ENCODE measurements at places on chromosomes 13 and 19.

GRCh38 chr19:6101991-6102390 is 8.3 kb downstream of the RFX2 start:
- no peak for DNase-seq

- no peak for DNase-seq
Measured at GRCh38 chr19:51761696-51762095, 716 bp downstream of the FPR2 start.

GRCh38 chr13:79895416-79895815 is 414.5 kb downstream of the NDFIP2 start:
- DNase-seq, result no peak

DNA sequence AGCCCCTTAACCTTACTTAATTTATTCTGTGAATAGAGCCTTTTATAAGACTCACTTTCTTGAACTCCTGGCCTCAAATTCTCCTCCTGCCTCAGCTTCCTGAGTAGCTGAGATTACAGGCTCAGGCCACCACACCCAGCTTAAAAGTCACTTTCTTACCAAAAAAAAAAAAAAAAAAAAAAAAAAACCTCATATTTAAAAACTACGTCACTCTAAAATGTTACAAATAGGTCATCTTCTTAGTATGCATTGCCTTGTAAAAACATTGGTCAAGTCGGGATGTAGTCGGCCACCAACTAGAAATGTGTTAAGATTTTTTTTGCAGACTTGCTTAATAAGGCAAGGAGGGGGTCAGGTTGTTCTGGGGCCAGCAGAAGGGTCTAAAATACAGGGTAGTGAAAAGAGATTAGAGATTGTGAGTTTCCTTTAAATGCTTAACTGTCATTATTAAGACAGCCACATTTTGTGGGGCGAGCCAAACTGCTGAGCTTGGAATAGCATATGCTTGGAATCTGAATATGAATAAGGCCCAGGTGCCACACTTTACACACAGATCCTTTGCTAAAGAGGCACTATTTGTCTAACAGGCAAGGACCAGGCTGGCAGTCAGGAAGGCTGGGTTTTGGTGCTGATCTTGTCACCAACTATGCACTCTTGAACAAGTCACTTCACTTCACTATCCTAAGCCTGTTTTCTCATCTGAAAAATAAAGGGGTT is 16.5 kb upstream of the IL17D start:
- no peak for DNase-seq

- no peak for DNase-seq
Measured at GRCh38 chr13:27118428-27119054, 53.1 kb downstream of the USP12 start.

GRCh38 chr13:100203696-100204367 is 114.9 kb downstream of the PCCA start:
- peak; percentile 71 for DNase-seq

DNA sequence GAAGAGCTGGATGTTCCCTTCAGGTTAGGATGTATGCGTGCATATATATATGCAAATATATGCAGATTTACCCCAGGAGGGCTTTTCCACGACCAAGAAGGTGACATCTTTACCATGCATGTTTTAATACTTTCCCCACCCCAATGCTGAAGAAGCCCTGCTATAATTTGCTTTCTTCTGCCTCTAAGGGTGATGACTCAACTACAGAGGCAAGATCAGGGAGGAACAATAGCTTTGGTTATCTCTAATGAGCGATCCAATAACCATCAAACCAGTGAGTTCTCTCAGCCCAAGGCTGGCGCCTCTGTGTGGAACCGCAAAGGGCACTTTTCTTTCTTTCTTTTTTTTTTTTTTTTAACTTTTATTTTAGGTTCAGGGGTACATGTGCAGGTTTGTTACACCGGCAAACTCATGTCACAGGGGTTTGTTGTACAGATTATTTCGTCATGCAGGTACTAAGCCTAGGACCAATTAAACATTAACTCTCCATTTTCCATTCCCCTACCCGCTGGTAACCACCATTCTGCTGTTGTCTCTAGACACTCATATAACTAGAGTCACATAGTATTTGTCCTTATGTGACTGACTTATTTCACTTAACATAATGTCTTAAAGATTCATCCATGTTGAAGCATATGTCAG is 25.7 kb upstream of the UBE2L5 start:
- DNase-seq, result no peak

GRCh38 chr13:97849305-97849704 is 104.2 kb upstream of the IPO5 start:
- DNase-seq, result no peak

DNA sequence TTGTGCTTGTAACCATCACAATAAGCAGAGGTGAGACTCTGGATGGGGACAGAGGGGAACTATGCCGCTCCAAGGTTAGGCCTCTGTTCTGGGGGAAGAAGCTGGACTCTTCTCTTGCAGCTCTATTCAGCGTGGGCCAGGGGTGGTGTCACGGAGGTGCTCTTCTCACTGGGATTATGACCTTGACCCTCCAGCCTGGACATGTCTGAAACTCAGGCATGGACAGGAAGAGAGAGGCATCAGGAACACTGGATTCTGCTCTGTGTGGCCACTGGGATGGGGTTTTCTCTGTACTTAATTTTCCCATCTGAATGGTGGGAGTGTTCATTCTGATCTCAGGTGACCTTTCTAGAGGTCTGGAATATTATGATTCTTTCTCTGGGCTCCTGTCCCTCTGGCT is 7.6 kb downstream of the MEGF8 start:
- DNase-seq, result no peak

- peak; percentile 55 for DNase-seq
Measured at GRCh38 chr19:48837051-48837524, 797 bp upstream of the HSD17B14 start.

DNA sequence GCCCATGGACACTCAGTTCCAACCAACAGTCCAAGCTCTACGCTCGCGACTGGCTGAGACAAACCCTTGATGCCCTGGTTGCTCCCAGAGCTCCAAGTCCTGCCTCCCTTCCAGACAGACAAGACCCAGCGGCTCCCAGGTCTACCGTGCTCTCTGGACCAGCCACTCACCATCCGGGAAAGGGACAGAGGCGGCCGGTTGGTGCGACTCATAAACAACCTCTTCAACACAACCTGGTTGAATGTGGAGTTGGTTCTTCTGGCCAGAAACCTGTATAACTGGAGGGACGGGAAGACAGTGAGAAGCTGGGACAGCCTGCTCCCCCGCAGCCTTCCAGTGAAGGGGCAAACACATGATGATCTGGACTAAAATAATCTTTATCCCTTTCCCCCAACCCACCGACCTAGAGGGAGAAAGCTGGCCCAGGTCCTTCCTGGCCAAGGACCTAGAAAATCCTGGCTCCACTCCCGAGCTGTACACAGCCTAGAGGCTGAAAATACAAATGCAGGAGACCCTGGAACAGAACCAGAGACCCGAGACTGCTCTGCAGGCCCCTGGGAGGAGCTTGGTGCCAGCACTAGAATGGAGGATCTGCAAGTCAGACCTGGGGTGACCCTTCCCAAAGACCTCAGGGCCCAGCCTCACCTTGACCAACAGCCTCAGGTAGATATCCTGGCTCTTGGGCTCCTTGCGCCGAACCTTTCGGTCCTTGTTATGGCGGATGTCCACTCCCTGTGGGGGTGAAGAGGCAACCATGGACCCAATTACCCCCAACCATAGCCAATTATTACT is 1.6 kb downstream of the RPL18 start:
- DNase-seq, result no peak

DNA sequence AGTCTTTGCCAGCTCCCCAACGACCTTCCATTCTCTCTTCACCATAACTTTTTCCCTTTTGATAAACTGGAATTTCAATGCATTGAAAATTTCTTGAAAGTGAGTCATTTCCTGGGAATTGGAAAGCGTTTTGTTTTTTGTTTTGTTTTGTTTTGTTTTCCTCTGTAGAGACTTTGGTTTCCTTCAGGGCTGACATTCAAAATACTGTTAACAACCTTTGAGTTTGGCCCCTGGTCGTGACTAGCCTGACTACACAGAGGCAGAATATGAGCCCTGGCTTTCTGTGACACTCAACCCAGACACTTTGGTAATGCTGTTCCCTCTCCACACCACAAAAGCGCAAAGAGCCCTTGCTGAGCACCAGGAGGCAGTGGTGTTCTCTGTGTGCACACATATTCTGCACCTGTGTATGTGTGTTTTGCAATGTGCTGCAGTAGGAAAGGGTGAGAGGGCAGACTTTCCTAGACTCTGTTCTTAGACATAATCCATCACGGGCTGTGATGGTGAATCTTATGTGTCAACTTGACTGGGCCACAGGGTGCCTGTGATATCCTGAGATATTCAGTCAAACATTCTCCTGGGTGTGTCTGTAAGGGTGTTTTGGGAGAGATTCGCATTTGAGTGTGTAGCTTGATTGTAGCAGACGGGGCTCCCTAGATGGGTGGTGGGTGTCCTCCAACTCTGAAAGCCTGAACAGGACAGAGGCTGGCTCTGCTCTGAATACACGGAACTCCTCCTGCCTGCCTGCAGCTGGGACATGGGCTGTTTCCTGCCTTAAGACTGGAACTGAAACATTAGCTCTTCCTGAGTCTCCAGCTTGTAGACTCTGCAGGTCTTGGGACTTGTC is 29.5 kb upstream of the ANKRD10 start:
- no peak for DNase-seq

DNA sequence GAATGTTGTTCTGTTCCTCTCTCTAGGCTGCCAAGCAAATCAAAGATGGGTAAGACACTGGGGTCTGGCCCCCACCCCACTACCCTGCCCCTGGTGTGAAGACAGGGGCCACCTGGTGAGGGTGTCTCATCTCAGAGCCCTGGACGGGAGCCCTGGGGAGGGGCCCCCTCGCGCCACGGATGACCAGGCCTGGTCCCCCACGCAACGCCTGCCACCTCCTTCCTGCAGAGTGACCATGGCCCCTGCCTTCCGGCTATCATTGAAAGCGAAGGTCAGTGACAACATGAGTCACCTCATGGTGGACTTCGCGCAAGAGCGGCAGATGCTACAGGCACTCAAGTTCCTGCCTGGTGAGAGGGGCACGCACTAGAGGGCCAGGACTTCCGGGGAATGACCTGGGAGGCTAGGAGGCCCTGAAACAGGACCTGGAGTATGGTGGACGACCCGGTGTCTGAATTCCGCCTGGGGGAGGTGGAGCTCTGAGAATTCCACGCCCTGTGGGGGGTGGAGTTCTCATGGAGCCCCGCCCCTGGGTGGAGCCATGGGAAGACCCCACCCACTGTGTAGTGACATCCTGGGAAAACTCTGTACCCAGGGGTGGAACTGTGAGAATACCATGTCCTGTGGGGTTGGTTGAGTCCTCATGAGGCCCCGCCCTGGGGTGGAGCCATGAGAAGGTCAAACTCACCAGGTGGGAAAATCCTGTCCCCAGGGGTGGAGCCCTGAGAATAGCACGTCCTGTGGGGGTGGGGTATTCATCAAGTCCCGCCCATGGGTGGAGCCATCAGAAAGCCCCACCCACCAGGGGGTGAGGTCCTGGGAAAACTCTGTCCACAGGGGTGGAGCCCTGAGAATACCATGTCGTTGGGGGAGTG is 6.1 kb downstream of the FSD1 start:
- DNase-seq, result no peak

Data from non-pigmented ciliary epithelial cell (primary cell).